ENCODE measurements at places on chromosomes 3 and 15.

DNA sequence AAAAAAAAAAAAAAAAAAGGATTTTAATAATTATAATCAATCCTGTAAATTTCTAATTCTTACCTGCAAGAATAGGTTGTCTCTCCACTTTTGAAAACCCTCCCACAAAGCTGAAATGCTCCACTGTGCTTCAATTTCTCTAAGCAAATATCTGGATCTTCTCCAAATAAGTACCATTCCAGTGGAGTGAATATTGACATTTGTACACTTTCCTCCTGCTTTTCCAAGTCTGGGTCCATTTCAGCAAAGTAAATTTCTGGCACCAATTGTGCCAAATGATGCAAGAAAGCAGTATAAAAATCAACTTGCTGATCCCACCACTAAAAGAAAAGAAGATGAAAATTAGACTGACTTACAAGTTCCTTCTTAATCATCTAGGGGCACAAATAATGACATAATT is 19.9 kb downstream of the UBR1 start:
- no peak for DNase-seq

GRCh38 chr3:64150623-64151207 is 74.6 kb downstream of the PRICKLE2 start:
- DNase-seq: no peak

DNA sequence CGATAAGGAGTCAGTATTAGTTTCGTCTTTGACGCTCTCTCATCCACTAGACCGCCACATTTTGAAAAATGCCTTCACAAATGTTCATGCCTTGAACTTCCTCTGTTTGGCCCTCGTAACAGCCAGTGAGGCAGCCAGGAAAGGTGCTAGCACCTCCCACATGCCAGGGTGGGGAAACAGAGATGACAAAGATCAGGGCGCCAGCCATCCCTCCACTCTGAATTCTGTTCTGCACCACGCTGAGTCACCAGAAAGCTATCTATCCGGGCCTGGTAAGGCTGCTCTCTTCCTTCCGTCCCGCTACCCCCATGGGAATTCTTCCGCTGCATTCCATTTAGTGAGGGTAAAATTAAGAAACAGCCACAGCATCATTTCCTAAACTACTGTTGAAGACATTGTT is 31.3 kb upstream of the BCL2L10 start:
- no peak for DNase-seq

GRCh38 chr3:36164400-36164799 is 215.9 kb upstream of the STAC start:
- no peak for DNase-seq

- DNase-seq: no peak
Measured at GRCh38 chr3:58824777-58825176, 158.2 kb upstream of the FAM3D start.

GRCh38 chr3:146160321-146160963 is 542 bp downstream of the PLOD2 start:
- peak; percentile 10 for DNase-seq

- no peak for DNase-seq
Measured at GRCh38 chr3:175057401-175057800, 198.3 kb downstream of the NAALADL2 start.

GRCh38 chr3:59161048-59161447 is 111.2 kb upstream of the CFAP20DC start:
- no peak for DNase-seq

GRCh38 chr3:3875491-3875890 is 76.3 kb downstream of the LRRN1 start:
- DNase-seq: no peak

DNA sequence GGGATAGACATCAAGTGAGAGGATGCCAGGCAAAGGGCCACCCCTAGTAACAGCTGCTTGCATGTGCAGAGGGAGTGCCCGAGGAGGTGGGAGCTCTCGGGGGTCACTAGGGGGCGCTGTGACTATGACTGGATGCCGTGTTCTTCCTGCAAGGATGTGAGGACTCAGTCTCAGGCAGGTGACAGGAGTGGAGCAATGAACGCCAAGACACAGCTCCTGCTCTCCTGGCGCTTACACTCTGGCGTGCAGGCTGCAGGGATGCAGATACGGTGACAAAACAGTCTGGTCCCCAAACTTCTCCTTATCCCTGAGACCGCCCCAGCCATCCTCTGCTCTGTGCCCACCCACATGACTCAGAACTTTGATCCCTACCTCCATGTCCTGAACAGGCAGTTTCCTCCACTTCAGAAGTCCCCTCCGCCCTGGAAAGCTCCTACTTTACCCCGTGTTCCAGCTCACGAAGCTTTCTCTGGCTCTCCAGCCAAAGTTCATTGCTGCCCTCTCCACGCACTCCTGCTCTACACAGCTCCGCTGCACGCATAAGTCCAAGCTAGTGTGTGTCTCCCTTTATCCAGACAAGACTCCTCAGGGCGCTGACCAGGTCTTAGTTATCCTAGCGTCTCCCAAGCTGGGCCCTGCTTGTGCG is 14.7 kb downstream of the RHOV start:
- peak; percentile 80 for DNase-seq

- no peak for DNase-seq
Measured at GRCh38 chr3:171443211-171443957, 16.8 kb downstream of the TNIK start.

DNA sequence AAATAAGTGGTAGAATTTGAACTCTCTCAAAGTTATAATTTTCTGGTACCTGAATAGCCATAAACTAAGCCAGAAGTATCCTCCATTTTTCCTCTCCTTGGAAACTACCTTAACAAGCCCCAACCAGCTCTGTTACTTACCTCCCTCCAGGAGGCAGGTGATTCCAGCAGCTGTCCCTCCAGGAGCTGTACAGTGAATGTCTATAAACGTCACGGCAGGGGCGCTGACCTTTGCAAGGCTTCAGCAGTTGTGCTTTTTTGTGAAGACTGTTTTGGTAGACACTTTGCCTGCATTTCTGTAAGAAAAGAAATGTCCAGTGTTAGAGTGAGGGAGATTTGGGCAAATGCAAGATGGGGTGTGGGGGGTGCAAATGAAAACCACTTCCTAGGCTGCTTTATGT is 67.2 kb downstream of the LEO1 start:
- no peak for DNase-seq

DNA sequence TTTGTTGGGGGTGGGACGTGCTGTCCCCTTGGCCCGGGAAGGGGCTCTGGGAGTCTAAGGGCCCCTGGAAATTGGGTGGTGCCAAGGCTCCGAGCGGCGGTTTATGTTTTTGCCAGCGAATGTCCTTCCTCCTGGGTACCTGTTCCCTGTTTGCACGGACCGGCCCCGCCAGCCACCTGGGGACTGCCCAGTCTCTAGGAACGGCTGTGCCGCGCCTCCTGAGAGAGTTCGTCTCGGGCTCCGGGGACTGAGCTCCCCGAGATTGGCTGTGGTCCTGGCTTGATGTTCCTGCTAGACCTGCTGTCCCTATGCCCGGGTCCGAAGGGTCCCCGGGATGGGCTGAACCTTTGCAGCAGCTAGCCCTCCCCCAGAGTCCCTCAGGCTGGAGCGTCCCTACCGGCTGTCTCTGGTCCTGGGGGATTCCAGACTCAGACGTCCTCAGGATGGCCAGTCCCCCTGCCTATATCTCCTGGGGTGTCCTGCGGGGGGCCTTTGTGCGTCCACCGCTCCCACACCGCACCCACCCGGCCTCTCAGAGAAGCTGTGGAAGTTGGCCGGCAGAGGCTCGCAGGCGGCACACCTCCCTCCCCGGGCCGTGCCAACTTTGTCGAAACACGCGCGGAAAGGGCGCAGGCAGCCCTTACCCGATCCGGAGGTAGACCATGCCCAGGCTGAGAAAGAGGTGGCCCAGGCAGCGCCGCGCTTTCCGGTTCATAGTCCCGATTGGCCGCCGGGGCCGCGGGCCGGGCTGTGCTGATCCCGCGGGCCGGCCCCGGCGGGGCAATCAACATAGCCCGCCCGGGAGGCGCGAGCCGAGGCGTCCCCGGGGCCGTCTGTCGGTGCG is 547 bp downstream of the WNT7A start:
- peak; percentile 20 for DNase-seq

GRCh38 chr15:52232327-52232726 is 41.1 kb upstream of the GNB5 start:
- no peak for DNase-seq

DNA sequence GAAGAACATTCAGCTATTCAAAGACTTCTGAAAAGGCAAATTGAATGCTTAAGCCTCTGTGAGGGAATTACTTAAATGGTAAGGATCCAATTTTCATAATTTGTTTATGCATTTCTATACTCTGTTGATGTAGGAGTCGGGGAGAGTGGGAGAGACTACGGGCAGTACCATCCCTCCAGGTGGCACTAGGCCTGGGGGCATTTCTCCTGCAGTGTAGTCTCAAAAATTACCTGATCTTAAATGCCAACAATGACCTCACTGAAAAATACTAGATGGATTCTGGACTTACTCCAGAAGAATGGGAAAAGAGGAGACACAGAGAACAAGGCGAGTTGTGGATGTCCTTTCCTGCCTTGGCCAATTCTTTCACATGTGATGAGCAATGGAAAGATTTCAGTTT is 77.8 kb upstream of the PLXND1 start:
- no peak for DNase-seq

- no peak for DNase-seq
Measured at GRCh38 chr3:39801216-39801615, 8.2 kb upstream of the MYRIP start.

- DNase-seq: no peak
Measured at GRCh38 chr3:13289771-13290285, 130.3 kb downstream of the NUP210 start.

DNA sequence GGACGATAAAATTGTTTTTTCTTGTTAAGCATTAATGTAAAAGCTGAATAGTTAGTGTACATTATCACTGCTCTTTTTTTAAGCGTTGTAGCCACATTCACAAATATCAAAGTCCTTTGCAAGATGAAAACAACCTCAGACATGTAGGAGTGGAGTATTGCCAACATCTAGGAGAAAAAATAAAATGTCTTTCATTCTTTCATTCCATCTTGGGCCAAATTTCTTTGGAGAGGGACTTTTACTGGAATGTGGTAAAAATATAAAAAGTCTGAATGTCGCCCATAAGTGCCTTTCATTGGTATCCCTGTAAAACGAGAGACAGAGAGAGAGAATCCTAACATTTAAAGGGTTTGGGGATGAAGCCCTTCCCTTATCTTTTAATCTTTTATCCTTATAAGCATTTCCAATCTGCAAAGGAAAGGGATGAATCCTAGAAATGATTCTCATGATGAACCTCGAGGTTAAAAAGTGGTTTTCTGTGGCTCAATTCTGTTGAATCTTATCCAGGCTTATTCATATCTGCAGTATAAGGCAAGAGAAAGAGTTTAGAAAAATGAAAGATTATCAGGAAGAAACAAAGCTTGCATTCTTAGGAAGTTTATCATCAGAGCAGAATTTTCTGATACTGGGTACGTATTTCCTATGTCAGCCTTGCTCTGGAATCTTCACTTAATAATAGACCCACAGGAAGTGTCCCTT is 1031.7 kb downstream of the MCTP2 start:
- no peak for DNase-seq

DNA sequence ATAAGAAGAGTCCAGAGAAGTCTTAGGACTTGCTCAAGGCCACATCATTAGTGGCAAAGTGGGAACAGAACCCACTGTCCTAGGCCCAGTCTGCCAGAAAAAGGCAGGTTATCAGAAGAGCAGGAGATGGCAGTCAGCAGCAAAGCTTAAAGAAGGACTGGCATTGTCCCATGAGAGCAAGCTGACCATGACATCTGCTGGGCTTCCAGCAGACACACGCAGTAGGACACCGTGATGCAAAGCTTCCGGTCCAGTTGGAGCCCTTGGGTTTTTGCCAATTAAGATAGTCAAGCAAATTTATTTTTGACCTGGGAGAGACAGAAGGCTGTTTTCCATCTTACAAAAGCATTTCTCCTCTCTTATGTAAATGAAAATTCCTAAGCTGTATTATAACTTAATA is 42.1 kb downstream of the ZBTB38 start:
- no peak for DNase-seq

DNA sequence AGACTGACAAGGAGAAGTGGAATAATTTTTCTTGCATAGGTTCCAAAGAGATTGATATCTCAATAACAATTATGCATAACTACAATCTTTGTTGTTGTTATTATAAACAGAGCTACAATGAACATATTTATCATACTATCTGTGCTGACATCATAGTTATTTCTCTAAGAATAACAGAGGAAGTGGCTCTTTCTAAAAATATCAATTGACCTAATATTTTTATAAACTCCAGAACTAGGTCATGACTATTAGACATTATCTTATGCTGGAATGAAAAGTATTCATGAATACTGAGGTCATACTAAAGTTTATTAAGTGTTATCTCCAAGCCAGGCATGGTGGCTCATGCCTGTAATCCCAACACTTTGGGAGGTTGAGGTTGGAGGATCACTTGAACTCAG is 114.1 kb downstream of the DCLK3 start:
- DNase-seq: no peak

DNA sequence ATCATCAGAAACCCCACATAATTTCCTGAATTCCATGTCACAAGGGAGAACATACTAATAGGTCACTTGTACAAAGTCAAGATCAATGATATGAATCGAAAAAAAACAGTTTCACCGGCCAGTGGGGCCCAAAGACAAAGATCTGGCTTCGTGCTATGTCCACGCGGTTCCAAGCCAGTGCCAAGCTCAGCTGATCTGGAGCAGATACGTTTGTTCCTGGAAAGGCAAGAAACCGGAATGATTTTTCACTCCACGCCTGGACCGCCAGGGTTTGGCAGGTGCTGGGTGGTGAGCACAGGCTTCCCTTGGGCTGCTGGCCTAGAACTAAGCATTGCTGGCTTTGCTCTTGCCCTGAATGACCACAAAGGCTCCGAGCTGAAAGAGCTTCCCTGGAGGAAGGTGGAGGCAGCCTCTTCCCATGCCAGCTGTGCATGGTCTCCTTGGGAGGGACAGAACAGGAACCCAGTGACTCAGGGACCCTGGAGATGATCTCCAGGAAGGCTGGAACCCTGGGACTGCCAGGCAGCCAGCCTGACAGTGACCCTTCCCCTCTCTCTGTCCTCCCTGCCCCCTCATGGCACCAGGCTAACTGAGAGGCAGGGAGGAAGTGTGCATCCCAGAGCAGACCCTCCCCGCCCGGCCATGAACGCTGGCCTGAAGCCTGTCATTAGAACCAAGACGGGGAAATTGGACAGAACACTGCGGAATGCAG is 40.9 kb downstream of the TRPM1 start:
- no peak for DNase-seq

GRCh38 chr3:68878962-68879361 is 53.4 kb downstream of the TAFA4 start:
- no peak for DNase-seq

GRCh38 chr3:51384055-51384725 is 901 bp upstream of the MANF start:
- DNase-seq: no peak

DNA sequence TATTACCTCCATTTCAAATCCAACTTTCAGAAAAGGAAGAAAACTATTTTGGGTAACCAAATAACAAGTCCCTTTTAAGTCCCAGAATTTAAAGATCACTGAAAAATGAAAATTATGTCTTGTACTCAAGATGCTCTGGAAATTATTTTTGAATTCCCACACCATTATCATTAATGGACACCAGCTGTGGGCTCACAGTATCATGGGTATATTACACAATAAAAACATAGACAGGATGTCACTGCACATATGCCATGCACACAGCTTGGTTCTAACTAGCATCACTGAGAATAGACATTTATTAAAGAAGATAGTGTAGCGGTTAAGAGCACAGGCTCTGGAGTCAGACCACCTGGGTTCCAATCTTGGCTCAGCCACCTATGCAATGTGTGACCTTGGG is 130.4 kb downstream of the FRMD5 start:
- no peak for DNase-seq

- no peak for DNase-seq
Measured at GRCh38 chr3:148646126-148646665, 51.5 kb upstream of the AGTR1 start.

- DNase-seq: no peak
Measured at GRCh38 chr3:135460273-135460672, 505.3 kb upstream of the PPP2R3A start.

- no peak for DNase-seq
Measured at GRCh38 chr15:37872661-37873060, 61.8 kb upstream of the TMCO5A start.

Measured in activated naive CD4-positive, alpha-beta T cell treated with anti-CD3 and anti-CD28 coated beads, Interleukin-2, amount 50 U/mL, for 16 hours (primary cell).